ENCODE measurements at places on chromosomes 16 and 17.

DNA sequence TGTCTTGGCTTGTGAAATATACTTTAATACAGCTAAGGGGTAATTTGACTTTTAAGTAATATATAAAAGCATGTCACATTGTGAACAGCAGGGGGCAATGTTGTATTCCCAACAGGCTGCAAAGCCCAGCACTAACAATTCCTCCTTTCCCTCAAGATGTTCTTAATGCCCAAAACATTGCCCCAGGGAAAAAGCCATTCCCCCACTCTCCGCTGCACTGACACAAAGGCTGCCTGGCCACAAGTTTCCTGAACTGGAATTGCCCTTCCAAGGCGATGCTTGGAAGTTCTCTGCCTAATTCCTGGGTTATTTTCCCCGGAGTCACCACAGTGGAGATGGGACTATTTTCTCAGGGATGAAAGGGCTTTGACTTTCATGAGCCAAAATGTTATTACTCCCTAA is 27.2 kb downstream of the CLEC16A start:
- DNase-seq, result no peak

GRCh38 chr17:4610162-4610561 is 25.8 kb downstream of the SMTNL2 start:
- no peak for DNase-seq

DNA sequence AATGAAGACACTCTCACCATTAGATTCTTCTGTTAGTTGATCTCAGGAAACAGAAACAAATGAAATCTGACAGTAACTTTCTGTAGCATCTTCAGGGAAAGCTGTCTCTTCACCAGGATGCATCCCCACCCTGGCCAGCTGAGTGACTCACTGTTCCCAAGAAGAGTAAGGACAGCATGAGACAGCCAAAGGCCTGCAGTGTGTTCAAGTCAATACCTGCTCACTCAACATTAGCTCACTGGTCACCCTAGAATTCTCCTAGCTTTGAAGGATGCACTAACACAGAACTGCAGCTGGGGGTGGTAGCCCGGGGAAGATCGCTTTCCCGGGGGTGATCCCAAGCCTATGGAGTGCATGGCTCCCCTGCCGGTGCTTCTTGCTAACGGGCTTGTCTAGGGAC is 28.2 kb upstream of the CLEC18B start:
- DNase-seq, result no peak

DNA sequence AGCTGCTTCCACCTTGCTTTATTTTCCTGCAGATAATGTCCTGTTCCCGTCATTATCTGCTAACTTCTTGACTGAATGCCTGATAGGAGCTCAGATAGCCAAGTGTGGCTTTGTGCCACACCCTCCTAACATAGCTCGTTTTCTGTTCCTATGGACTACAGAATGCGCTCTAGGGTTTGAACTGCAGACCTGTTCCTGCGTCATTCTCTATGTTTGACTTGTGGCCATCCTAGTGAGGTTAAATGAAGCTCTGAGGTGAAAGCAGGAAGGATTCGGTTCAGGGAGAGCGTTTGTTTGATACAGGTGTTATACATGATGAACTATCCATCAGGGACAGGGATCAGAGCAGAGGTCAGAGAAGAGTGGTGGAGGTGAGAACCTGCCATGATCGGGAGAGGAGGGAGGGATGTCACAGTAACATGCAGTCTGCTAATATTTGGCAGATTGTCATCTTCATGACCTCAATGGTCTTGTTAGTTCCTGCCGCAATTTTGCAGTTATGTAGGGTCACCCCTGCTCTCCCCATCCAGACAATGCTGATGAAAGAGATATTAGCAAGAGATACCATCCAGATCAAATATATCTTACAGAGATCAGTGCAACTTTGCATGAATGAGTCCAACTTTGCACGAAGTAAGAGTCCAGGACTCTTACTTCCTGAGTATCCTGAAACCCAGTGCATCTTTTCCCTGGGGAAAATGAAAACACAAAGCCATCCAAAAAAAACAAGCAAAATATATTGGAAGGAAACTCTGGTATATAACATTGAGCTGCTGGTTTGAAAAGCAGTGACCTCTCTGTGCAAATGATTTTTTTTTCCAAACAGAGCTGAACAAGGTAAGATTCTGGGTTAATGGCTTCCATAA is 32.8 kb downstream of the MPHOSPH6 start:
- DNase-seq, result no peak

- DNase-seq, result no peak
These were observed 444.0 kb downstream of the HS3ST3B1 start for GRCh38 chr17:14744761-14745473.

- DNase-seq, result no peak
These were observed 1.1 kb downstream of the CACNB1 start for GRCh38 chr17:39196241-39196807.

- no peak for DNase-seq
These were observed 41.2 kb downstream of the PRMT7 start for GRCh38 chr16:68351991-68352431.

- DNase-seq, result no peak
These were observed 2.2 kb upstream of the TMC5 start for GRCh38 chr16:19415461-19415860.

DNA sequence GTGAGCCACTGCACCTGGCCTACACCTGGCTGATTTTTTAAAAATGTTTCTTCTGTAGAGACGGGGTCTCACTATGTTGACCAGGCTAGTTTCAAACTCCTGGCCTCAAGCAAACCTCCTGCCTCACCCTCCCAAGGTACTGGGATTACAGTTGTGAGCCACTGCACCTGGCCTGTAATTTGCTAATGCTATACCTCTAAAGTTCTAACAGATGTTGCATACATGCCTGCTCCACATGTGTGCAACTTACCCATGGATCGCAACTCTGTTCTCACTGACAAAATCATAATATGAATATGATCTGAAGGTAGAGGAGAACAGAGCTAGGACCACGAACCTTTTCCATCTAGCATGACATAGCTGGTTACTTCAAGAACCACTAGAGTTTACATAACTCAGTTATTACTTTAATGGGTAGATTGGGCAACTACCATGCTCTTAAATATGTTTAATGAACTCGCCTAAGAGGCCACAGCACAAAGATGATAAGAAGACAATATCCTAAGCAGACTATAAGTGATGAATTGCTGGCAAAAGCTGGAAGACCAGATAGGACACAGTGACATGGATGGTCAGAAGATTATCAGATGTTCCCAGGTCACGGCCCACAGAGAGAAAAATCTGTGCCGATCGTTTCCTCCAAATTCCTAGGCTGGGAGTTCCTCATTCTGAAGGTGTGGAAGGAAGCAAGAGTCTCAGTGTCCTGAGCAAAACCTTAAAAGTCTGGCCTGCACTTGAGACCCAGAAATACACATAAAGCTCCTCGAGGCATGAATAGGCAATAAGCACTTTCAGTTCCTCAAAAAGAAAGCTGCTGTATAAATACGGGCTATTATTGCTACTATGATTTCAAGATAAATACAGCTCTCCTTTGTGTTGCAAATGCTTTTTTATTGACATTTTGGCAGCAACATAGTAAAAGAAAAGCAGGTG is 53.6 kb upstream of the ICAM2 start:
- no peak for DNase-seq

- DNase-seq, result no peak
These were observed 12.2 kb downstream of the ZNHIT3 start for GRCh38 chr17:36498560-36499300.

- no peak for DNase-seq
These were observed 2.3 kb downstream of the ARL4D start for GRCh38 chr17:43400943-43401717.

GRCh38 chr16:80007231-80007630 is 406.7 kb upstream of the MAF start:
- DNase-seq, result no peak

DNA sequence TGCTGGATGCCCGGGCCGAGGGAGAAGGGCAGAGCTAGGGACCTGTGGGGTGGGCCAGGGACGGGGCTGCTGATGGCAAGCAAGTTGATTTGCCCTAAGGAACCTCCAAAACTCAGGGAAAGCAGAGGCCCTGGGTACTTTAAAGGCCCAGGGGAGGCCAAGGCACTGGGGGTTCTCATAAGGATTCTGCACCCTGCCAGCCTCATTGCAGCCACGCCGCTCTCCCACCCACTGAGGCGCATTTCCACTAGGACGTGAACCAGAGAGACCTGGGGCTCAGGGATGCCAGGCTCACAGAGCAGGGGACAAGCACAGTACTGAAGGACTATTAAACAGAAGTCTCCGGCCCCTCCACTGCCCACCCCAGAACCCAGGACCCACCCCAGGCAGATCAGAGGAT is 39.4 kb upstream of the RBFOX3 start:
- DNase-seq, result no peak

GRCh38 chr17:29591737-29592608 is 959 bp upstream of the ANKRD13B start:
- peak; percentile 72 for DNase-seq

DNA sequence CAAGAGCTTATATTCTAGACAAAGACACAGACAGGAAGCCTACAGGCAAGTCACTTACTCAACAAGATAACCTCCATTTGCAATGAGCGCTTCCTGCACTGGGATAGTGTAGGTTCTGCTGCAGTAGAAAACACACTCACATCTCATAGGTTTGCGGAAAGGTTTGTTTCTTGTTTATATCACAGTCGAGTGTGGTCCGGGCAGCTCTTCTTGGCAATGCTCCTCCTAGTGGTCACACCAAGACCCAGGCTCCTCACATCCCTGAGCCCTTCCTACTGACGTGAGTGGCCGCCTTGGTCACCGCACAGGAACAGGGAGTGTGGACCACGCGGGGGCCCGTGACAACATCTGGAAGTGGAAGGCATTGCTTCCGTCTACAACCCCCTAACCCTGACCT is 48.0 kb upstream of the RBFOX3 start:
- no peak for DNase-seq

- DNase-seq, result no peak
These were observed 10.4 kb upstream of the OR3A1 start for GRCh38 chr17:3308603-3309002.

GRCh38 chr16:66549284-66550131 is at the start of gene TK2:
Gene TK2, minus strand, starts transcription at chr16:66550122. Its CDS starts 61 bp downstream, at chr16:66550061.
- DNase-seq, result peak; percentile 41

DNA sequence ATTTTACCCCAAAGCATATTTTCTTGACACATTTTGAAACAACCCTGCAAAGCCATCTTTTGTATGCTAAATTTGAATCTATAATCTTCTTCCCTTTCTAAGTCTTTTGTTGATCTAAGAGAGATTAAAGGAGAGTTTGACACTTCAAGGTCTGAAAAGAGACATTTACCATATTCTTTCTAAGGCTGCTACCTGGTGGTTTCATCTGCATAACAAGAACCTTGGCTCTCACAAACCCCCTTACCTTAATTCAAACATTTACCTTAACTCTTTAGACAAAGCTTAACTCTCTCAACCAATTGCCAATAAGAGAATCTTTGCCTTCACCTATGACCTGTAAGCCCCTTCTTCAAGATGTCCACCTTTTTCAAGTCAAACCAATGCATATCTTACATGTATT is 1143.6 kb downstream of the CDH11 start:
- DNase-seq, result no peak

DNA sequence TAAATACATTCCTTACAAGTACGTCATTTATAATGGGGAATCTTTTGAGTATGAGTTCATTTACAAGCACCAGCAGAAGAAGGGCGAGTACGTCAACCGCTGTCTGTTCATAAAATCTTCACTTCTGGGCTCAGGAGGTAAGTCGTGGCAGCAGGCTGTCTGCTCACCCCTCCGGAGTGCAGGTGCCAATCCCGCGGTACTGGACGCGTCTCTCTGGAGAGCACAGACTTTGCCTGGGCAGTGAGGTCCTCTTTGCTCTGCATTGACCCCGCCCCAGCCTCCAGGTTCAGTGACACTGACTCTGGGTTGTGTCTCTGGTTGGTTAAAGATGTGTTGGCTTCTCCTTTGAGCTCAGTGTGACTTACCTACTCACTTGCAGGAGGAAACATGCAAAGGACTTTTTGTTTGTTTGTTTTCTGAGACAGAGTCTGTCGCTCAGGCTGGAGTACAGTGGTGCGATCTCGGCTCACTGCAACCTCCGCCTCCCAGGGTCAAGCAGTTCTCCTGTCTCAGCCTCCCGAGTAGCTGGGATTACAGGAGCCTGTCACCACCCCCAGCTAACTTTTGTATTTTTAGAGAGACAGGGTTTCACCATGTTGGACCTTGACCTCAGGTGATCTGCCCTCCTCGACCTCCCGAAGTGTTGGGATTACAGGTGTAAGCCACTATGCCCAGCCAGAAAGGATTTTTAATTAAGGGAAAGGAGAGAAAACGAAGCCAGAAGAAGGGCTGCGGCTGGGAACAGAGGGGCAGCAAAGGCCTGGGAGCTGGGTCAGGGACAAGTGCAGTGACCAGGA is 31.2 kb downstream of the RNF213 start:
- DNase-seq, result no peak

DNA sequence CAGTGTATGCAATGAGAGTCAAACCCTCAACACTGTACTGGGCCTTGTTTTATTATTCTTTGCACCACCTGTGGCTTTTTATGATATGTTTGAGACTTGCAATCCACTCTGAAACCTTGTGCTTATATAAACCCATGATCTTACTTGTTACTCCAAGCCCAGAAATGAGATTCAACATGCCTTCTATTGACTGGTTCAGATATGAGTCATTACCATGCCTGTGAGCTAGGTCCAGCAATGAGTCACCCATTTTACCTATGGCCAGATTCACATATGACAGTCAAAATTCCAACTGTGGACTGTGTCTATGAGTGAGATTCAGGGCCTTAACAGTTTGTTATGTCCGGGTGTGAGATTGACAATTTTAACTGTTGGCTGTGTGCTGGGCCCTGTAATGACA is 1846.1 kb downstream of the TP53TG3F start:
- DNase-seq, result no peak

- DNase-seq, result no peak
These were observed 12.5 kb upstream of the RBBP6 start for GRCh38 chr16:24526701-24527495.

DNA sequence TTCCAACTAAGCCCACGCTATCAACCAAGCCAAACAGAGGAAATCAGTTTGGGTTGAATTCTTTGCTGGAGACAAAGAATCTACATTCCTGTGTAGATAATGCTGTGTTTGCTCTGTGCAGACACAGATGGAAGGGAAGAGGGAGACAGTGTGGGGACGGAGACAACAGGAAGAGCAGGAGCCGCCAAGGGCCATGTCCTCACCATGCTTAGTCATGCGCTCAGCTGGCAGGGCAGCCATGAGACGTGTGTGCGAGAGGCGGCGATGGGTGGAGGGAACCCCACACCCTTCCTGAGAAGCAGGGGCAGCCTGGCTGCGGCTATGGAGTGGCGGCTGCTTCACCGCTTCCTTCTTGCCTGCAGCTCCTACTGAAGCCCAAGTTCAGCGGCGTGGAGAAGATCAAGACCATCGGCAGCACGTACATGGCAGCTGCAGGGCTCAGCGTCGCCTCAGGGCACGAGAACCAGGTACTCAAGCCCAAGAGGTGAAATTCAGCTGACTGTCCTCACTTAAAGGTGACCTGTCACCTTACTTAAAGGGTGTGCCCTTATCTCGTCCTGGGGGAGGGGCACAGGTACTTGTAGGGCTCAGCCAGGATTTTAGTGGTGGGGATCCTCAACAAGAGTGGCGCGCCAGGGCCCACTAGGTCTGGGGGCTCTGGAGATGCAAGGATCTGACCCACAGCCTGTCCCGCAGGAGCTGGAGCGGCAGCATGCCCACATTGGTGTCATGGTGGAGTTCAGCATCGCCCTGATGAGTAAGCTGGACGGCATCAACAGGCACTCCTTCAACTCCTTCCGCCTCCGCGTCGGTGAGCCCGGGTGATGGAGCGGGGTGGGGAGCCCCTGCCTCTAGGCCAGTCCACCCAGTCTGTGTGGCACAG is 47.5 kb downstream of the ADCY7 start:
- no peak for DNase-seq

GRCh38 chr16:55488306-55488705 is 9.3 kb downstream of the MMP2 start:
- DNase-seq, result no peak
